RPMI7951 (cell line): ENCODE measurements at places on chromosomes 13 and 19. TPM values are rescaled to one million over a fixed set of nuclear protein-coding genes. Genes with fewer than 3 reads are reported as not detected.

DNA sequence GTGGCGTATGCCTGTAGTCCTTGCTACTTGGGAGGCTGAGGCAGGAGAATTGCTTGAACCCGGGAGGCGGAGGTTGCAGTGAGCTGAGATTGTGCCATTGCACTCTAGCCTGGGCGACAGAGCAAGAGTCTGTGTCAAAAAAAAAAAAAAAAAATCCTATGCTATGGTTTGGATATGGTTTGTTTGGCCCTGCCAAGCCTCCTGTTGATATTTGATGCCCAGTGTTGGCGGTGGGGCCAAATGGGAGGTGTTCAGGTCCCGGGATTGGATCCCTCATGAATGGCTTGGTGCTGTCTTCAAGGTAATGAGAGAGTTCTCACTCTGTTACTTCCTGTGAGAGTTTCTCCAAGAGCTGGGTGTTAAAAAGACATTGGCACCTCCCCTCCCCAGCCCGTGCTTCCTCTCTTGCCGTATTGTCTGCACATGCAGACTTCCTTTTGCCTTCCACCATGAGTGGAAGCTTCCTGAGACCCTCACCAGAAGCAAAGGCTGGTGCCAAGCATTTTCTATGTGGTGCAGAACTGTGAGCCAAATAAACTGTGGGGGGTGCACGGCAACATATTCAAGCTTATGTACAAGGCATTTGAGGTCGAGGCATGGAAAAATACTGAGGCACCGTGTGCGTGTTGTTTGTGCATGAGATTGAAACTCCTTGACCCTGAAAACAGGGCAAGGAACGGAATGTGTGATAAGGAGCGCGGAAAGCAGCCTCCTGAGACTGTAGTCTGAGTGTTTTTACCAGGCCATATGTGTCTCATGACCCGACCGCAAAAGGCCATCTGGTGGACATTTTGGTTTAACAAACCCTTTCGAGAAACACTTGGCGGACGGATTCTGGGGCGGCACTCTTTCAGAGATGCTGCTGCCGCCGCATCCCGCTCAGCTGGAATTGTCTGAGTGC lies 7.3 kb downstream of the SIGLEC9 start:
- DNase-seq = peak; percentile 85

DNA sequence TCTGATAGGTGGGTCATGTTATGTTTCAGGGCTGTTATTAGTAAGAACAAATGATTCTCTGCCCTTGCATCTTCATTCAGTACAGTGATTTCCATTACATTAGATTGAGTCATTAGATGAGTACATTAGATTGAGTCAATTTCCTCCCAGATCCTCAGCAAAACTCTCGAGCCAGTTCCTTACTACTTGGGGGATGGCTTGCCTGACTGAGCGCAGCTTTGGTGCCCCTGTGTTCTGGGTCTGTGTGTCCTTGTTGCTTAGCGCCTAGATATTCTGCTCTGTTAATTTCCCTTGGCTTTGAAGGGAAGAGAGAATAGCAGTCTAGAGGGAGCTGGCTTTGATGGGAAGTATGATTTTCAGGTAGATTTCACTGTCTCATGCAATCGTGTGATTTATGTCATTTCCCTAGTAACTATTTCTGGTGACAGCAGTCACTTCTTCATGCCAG lies 19.1 kb upstream of the SCEL start:
- no peak for DNase-seq

Gene MFSD12
- 205 and 240 TPM in 2 replicates for total RNA-seq

Gene ZNF836
- total RNA-seq = 5.9 and 7.7 TPM in 2 replicates
